ENCODE measurements at places on chromosomes 12 and 14.

DNA sequence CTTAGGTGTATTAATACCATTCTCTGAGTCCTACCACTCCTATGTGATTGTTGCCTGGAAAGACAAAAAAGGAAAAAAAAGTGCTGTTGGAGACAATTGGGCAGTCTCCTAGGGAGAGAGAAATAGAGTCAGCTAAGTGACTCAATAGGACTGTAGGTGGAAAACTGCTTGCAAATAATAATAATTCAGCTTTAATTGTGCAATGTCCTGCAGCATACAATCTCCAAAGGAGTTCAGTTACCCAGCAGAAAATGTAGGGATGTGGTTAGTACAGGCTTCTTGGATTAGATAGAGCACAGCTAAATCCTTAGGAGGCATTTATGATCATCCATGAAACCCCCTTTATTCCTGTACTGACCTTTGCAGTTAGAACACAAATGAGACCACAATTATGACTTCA is 3.0 kb upstream of the SRSF9 start:
- no peak for DNase-seq

GRCh38 chr12:64682572-64683277 is 72.4 kb downstream of the RASSF3 start:
- no peak for DNase-seq

DNA sequence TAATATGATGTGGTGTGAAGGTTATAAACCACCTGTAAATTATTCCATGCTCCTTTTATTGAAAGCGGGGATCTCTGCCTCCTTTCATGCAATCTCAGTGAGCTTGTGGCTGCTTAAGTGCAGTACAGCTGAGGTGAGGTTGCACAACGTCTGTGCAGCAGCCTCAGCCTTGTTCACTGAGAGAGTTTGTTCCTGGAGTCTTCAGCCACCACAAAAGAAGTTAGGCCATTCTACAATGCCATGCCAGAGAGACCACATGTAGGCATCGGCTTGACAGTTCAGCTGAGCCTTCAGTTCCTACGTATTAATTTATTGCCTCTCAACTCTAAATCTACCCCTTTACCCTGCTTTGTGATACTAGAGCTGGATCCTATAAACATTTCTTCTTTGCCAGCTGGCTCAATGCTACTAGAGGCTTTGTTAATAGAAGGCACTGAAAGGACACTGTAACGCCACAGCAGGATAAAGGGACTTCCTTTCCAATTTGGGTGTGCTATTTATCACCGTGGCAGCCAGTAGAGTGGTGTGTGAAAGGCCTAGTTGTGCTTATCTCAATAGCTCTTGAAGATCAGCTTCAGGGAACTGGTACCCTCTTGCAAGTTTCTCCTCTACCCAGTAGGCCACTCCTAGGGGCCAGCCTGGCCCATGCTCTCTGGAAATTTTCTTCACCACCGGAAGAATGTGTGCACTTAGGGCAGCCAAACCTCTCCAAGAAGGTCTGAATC is 337.7 kb downstream of the IPO8 start:
- DNase-seq, result no peak

DNA sequence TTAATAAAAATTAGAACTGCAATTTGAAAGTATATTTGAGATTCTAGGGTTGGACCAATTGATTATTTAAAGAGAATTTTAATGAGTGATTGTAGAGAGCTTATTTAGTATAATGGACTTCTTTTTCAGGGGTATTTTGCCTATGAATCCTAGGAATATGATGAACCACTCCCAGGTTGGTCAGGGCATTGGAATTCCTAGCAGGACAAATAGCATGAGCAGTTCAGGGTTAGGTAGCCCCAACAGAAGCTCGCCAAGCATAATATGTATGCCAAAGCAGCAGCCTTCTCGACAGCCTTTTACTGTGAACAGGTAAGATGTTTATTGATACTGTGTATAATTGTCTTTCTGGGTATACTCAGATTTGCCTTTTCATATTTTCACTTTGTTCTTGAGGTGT is 35.9 kb upstream of the KCNMB4 start:
- no peak for DNase-seq

DNA sequence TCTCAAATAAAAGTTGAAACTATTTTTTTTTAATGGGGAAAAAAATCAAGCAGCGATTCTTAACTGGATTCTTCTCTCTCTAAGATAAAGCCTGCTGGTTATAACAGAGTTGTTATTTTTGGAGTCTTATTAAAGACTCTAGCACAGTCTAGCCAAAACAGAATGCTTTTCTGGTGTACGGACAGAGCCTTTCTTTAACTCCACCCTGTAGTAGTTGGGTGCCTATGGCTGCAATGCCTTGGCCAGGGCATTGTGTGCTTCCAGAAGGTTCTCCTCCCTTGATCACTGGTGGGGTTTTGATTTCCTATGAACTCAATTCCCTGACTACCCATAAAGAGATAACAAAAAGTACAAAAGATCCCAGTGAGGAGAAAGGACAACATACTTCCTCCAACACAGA is 35.7 kb upstream of the TC2N start:
- DNase-seq, result no peak

DNA sequence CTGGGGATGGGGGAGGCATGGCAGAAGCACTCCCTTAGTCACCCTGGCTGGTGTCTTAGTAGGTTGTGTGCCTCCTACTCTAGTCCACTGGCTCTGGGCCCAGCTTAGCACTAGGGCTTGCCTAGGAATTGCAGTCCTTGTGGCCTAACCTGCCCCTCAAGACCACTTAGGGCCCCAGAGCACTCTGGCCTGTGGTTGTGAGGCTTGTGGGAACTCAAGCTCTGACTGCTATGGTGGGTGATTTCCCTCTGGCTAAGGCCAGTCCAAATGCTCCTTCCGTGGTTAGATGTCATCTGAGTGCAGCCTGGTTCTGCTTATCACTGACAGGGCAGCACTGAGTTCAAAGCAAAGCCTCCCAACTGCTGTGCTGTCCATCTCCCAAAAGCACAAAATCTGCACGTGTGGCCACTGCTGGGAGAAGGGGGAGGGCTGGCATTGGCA is 20.2 kb downstream of the FGD4 start:
- no peak for DNase-seq

DNA sequence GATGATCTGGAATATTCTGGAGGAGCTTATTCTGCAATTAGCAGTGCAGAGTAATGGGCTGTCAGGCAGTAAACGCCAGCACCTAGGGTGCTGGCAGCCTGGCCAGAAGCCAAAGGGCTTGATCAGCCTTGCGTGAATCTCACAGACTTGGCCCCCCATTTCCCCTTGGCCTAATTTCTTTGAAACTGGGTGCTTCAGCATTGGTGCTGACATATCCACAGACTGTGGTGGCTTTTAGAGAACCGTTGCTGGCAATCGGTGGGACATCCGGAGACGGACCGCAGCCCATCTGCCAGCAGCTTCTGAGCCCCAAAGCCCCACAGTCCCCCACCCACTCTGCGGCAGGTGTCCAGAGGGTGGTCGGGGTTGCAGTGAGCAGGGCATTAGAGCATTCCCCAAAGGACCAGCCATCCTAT is 157.1 kb downstream of the CALM1 start:
- no peak for DNase-seq
